Choroid plexus epithelial cell (primary cell): ENCODE measurements at places on chromosomes 6 and 20.
A peak's percentile ranks its signal among the peaks of the same experiment; 100 is the strongest.

GRCh38 chr6:126767711-126768110 is 350.8 kb upstream of the RSPO3 start:
- no peak for DNase-seq

DNA sequence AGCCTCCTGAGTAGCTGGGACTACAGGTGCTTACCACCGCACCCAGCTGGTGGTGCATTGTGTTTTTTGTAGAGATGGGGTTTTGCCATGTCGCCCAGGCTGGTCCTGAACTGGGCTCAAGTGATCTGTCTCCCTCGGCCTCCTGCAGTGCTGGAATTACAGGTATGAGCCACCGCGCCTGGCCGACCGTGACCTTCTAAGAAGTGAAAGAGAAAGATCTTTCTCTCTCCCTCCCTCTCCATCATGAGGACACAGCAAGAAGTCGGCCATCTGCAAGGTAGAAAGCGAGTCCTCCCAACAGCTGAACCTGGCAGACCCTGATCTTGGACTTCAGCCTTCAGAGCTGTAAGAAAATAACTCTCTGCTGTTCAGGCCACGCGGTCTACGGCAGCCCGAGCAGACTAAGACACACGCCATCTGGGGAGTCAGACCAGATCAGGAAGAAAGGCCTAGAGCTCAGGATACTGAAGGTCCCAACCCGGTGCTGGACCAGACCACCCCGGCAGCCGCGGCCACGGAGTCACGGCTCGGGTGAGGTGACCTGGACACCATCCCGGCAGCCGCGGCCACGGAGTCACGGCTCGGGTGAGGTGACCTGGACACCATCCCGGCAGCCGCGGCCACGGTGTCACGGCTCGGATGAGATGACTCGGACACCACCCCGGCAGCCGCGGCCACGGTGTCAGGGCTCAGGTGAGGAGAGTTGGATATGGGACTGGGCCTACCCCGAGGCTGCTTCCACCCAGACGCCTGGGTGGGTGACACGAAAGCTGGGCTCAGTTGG is 9.6 kb downstream of the GMEB2 start:
- no peak for DNase-seq

- DNase-seq: peak; percentile 24
Observed at GRCh38 chr20:7392542-7393206, 547.6 kb downstream of the HAO1 start.

DNA sequence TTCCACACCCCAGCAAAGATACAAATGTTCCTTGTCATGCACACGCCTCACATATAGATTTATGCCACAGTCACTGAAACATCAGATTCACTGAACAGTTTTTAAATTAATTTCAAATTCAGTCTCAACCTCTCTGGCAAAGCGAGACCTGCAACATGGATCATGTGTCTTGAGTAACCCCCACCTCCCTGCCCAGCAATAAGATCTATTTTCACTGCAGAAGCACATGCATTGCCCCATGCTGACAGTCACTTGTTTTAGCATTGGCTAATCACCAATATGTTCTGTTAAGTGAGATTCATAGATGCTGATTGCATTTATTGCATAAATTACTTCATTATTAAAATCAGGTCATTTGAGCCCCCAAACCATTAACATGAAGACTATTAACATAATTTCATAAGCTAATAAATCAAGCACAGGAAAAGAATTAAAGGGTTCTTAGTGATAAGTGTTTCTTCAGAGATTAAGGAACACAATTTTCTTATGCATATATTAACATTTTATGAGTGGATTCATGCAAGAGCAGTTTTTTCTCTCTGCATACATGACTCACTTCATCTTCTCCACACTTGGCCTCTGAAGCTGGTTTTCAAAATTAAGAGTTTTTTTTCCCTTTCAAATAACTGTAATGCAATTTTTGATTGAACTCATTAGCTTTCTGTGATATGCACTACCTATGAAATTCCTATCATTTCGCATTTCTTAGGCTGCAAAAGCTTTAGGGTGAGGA is 173.2 kb upstream of the SOX4 start:
- DNase-seq: no peak

- DNase-seq: no peak
Observed at GRCh38 chr20:10357061-10357708, 76.8 kb downstream of the MKKS start.

DNA sequence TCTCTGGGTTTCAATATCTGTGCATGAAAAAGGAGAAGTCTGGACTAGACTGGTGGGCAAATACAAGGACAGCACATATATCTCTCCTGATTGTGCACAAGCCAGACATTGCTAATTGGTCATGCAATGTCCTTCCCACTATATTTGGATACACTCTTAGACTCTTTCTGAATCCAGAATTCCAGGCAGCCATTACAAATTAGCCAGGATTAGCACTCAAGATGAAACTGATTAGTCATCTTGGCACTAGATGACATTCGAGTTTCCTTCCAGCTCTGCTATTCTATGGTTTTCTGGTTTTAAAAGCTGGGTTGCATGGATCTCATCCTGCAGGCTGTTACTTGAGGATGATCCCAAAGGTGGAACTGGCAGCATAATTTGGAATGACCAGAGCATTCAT is 73.2 kb downstream of the SCP2D1 start:
- no peak for DNase-seq

GRCh38 chr6:1554141-1554475 is 55.6 kb upstream of the FOXC1 start:
- DNase-seq: no peak

DNA sequence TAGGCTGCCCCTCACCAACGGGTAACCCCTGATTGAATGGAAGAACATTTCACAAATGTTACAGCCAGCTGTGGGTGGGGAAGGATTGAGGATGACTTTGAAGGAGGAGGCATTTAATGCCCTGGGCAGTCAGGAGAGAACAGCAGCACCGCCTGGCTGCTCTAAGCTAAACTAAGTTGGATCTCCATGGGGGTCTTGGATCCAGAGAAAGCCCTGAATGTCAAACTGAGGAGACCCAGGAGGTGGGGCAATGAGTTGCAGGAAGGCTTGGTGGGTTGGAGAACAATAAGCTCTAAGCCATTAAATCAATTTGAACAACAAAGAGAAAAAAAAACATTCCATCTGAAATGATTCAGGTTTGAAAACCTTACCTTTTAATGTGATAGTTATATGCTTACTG is 35.4 kb downstream of the TMX4 start:
- DNase-seq: no peak

GRCh38 chr6:128259730-128260685 is 260.4 kb downstream of the PTPRK start:
- DNase-seq: peak; percentile 25

DNA sequence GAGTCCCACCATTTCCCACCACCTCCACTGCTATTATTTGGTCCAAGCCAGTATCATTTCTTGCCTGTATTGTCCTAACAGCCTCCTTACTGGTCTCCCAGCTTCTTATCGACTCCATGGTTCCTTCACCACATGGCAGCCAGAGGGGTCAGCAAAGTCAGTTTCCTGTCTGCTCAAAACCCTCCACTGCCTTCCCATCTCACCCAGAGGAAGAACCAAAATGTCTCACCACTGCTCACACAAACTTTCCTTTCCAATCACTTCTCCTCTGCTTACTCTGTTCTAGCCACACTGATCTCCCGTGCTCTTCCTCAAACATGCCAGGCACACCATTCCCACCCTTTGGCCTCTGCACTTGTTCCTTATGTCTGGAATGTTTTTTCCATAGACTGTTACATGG is 39.7 kb downstream of the BCL2L1 start:
- no peak for DNase-seq

DNA sequence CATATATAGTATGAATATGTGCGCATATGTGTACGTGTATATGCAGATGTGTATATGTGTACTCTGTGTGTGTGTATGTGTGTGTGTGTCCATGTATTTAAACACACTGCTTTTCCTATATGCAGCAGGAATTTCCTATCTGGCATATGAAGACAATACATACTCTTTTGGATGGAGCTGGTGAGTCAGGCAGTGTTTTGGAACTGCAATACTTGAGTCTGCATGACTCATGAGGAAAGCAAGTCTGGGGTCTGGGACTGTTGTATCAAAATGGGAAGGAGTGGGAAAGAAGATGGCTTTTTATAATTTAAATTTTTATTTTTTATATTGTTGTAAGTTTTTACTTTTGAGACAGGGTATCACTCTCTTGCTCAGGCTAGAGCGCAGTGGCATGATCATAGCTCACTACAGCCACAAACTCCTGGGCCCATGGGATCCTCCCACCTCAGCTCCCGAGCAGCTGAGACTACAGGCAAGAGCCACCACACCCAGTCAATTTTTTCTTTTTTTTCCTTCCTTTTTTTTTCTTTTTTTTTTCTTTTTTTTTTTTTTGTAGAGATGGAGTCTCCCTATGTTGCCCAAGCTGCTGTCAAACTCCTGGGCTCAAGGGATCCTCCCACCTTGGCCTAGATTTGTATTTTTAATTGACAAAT is 72.2 kb downstream of the ATXN1 start:
- DNase-seq: peak; percentile 83

GRCh38 chr6:5738211-5738610 is 268.5 kb downstream of the NRN1 start:
- no peak for DNase-seq

- peak; percentile 50 for DNase-seq
Observed at GRCh38 chr6:153117986-153118879, 12.8 kb downstream of the RGS17 start.

GRCh38 chr20:22462975-22463914 is 121.1 kb downstream of the FOXA2 start:
- DNase-seq: peak; percentile 1

GRCh38 chr20:8670893-8671215 is 398.0 kb upstream of the PLCB4 start:
- DNase-seq: no peak

DNA sequence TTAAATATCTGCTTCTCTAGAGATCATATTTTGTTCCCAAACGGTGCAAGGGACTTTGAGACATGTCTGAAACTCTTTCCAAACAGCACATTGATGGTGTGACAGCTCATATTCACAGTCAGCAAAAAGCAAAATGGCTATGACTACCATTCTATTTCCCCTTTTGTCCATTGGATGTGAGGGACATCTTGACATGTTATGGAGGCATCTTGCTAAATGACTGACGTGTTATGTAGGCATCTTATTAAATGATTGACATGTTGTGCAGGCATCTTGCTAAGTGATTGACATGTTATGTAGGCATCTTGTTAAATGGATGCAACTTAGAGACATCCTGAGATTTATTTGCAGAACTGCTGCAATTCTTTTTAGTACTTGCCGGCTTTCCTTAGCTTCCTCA is 255.8 kb downstream of the DLL1 start:
- no peak for DNase-seq
